Psoas muscle (tissue), 8 donors: ENCODE measurements at places on chromosomes 1 and 21. TPM values are rescaled to one million over a fixed set of nuclear protein-coding genes. Genes with fewer than 3 reads are reported as not detected.

DNA sequence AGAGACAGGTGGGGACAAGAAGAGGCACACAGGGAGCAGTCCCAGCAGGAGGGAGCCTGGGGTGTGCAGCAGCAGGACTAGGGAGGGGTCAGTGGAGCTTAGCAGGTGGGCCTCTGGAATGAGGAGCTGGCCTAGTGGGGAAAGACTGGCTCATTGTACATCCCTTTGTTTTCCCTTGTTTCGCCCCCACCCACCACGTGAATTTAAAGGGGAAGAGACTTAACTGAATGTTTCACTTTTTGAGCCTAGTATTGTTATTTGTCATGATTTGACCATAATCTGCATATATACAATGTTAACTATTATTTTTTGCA, 181.7 kb downstream of the DHRS3 start:
- no peak for DNase-seq

DNA sequence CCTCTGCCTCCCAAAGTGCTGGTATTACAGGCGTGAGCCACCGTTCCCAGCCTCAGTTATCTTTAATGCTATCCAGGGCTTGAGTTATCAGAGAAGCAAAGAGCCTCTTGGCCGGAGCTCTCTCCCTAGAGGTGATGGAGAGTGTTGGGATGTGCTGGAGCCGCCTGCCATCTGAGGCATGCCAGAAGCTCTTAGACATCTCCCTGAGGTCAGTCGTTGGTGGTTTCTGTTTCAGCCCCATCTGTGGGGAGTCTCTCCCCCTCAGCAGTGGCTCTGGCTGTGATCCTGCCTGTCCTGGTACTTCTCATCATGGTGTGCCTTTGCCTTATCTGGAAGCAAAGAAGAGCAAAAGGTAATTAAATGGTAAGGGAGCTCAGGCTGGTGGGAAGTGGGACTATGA, 11.6 kb upstream of the ZNF691 start:
- DNase-seq, result no peak

DNA sequence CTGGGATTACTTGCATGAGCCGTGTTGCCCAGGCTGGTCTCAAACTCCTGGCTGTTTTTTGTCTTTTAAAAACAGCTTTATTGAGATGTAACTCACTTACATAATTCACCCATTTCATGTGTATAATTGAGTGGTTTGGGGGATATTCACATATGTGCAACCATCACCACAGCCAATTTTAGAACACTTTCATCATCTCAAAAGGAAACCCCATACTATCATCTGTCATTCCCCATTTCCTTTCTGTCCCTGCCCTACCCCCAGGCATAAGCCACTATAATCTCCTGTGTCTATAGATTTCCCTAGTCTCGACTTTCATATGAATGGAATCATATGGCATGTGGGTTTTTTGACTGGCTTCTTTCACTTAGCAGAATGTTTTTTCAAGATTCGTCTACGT, 43.3 kb downstream of the GPR137B start:
- DNase-seq, result no peak

LORICRIN gene
- not detected for total RNA-seq

DNA sequence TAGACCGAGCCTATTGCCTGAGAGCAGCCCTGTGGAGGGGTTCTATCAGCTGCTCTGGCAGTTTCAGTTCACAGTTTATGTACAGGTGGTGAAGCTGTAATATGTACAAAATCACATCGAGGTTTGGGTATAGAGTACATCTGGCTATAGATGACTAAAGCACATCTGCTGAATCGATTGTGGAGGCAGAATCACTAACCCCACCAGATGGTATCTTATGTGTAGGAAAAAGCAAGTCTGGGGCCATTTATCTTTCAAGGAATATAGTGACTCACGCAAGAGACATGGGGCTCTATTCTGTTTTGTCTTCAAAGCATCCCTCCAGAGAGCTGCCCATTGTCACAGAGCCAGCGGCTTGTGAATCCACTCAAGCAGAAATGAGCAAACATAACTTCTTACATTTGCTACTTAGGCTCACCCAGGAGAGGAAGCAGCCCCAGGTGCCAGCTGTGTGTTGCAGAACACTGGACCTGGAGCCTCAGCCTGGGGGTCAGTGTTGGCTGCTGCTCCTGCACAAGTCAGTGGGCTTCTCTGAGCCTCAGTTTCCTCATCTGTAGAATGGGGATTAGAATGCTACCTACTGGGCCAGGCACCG, 21.3 kb downstream of the MIIP start:
- no peak for DNase-seq

CRNN gene
- total RNA-seq, result not detected

DNA sequence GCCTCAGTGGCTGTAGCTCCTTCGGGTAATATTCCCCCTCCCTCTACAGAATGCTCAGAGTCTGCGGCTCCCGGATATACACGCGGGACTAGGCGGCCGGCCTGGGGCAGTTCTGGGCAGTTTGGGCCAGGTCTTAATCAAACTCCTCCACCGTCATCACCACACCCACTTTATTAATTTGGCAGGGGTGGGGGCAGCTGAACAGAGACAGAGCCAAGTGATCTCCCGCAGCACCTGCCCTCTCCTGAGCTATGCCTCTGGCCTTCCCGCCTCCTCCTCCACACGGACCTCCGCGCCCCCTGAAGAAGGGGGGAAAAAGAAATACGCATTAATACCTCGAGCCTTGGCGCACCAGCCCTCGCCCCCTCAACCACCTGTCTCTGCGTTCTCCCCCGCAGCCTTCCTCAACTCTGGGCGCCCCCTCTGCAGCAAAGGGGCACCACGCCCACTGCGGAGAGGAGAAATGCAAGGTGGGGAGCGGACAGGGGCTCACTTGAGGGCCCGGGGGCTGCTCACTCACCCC, 42.6 kb downstream of the CD34 start:
- DNase-seq, result peak; percentile 65
